ENCODE measurements at places on chromosomes 7 and 10.

DNA sequence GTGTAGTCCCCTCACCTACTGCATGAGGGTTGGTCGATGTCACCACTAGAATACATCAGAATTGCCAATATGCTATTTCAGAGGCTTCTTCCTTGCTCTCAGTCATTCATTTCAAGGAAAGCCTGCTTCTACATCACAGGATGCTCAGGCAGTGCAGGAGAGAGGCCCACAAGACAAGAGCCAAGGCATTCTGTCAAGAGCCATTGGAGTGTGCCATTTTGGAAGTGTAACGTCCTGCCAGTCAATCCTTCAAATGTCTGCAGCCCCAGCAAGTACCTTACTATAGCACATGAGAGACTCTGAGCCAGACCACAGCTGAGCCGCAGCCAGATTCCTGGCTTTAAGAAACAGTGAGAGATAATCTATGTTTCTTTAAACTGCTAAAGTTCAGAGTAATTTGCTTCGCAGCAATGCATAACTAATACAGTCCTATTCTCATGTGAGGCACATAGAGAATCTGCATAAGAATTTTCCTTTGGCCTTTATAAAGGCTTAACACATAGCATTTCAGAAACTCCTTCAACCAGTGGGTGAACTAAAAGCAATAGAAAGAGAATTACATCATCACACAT, 166.5 kb upstream of the GNAI1 start:
- DNase-seq, result no peak

GRCh38 chr7:130384841-130385599, 4.7 kb downstream of the CPA1 start:
- no peak for DNase-seq

DNA sequence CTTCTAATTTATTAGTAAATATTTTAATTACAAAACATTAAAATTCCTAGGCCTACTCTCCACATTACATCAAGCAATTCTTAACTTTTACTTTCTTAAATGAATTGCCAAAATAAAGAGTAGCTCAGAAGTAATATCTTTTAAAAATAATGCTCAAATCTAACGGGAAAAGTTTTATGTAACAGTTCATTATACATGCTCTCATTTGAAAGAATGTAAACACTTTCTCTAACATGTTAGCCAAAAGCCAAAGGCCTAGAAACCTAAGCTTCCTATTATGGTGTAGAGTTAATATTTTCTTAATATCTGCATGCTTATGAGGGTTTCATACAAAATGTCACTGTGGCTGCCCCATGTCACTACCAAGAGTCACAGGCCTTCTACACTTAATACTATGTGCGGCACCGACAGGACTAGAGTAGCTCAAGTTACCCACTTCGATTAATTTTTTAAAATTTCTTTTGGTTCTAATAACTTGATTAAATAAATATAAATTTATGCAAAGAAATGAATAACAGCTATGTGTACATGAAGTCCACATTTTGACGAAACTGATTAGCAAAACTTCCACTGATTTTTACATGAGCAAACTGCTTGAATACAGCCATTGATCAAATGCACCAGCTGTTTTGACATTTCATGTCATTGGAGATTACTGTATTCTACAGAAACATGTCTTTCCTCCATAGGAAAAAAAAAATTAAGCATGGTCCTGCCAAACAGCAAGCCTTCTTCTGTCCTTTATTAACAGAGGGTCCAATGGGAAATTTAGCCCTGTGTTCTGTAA, 3.5 kb downstream of the COBL start:
- DNase-seq, result no peak

DNA sequence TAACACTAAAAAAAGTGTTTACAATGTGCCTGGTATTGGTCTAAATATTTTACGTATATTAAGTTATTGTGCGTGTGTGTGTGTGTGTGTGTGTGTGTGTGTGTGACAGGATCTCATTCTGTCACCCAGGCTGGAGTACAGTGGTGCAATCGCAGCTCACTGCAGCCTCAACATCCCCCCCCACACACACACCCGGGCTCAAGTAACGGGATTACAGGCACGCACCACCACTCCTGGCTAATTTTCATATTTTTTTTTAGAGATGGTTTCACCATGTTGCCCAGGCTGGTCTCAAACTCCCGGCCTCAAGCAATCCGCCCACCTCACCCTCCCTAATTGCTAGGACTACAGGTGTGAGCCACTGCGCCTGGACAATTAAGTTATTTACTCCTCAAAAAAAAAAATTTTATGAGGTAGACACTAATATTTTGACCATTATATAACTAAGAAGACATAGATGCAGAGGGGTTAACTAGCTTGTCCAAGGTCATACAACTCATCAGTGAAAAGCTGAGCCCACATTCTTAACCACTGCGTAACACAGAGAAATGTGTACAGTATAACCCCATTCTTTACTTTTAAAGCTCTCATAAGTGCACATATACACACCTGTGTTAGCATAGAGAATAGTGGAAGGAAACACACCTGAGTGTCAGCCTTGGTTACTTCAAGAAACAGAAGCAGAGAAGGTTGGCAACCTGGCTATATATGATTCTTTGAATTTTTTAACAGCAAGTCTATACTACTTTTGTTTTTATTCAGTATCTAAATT, 35.0 kb downstream of the DNAJC12 start:
- DNase-seq, result no peak

GRCh38 chr10:97017474-97017903, 168.3 kb downstream of the SLIT1 start:
- no peak for DNase-seq

DNA sequence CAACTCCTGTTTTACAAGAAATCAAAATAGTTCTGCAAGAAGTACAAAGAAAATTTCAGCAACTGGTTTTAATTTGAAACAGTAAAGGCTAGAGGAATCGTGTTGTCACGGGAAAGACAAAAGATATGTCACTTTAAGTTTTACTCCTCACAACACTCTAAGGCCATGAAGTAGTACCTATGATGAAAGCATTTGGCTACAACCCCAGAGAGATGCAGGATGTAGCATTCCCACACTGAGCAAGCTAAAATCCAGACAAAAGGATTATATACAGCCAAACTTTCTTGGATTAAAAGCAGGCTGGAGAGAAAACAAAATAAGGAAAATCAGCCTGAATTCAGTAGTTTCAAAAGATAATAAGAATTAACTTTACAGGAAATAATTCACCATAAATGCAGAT, 245.5 kb upstream of the STEAP1 start:
- no peak for DNase-seq

DNA sequence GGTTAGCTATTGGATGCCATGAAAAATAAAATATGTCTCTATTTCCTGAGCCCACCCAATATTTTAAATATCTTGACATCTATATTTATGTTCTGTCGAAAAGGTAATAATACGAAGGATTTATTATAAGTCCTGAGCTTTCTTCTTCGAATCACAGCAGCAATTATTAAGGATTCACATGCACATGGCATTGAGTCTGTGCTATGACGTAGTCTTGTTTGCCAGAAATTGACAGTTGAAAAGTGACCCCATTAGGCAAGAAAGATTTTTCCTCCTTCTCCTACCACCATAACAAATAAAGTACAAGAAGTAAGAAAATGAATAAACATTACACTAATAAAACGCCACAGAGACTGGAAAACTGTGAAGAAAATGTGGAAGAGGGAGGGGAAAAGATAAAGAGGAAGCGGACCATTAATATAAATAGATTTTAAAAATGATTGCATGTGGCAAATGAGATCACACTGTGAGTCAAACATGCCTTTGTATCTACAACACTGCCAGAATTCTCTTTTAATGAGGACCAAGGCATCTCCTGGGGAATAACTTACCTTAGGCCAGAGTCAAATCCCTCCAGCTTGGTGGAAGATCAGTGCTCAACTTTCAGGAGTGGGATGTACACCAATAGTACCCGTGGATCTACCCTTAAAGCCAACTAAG, 21.6 kb downstream of the FZD1 start:
- DNase-seq, result no peak

DNA sequence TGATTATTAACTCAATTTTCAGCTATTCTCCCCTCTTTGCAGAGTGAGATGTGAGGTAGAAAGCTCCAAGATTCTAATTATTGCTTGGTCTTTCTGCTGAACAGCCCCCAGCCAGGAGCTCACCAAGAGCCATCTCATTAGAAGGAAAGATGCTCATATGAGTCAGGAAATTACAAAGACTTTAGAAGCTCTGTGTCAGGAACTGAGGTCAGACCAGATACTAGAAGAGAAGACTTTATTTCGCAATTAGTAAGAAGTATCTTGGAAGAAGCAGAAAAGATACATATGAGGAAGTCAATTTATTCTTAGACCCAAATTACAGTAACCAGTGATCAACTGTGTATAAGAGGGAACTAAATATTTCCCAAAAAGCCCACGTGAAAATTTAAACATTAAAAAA, 626.9 kb downstream of the ZWINT start:
- no peak for DNase-seq

- DNase-seq, result no peak
Observed at GRCh38 chr7:8214244-8214824, 47.6 kb downstream of the ICA1 start.

DNA sequence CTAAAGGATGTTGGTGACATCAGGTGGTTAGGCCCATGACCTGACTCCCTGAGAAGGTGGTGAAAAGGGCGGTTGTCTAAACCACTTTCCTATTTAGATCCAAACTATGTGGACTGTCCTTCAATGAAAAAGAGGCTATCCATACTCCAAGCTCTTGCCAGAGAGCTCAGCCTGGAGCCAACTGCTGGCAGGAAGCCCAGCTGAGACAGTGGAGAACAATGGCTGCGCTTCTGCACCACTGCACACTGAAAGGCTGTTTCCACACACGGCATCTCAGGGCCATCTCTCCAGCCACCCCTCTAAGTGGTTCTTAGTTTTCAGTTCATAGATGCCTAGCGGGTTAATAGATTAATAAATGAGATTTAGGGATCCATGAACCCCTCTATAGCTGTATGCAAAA, 488.8 kb upstream of the ZMIZ1 start:
- no peak for DNase-seq

GRCh38 chr7:52691257-52691656, 344.2 kb upstream of the POM121L12 start:
- no peak for DNase-seq

DNA sequence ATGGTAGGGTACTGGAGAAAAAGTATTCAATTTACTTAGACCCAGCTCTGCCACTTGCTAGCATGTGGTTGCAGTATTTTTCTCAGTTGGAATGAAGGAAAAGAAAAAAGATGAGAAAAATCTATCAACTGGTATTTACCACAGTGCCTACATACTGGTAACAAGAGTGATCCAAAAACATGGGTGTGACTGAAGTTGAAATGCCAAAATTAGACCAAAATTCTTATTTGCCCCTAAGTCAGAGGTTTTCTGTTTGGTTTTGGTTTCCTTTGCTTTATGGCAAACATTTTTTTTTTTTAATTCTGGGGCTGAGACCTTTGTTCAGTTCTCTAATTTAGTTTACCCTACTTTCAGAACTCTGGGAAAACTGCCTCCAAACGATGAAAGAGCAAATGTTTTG, 12.3 kb downstream of the HYCC1 start:
- no peak for DNase-seq

DNA sequence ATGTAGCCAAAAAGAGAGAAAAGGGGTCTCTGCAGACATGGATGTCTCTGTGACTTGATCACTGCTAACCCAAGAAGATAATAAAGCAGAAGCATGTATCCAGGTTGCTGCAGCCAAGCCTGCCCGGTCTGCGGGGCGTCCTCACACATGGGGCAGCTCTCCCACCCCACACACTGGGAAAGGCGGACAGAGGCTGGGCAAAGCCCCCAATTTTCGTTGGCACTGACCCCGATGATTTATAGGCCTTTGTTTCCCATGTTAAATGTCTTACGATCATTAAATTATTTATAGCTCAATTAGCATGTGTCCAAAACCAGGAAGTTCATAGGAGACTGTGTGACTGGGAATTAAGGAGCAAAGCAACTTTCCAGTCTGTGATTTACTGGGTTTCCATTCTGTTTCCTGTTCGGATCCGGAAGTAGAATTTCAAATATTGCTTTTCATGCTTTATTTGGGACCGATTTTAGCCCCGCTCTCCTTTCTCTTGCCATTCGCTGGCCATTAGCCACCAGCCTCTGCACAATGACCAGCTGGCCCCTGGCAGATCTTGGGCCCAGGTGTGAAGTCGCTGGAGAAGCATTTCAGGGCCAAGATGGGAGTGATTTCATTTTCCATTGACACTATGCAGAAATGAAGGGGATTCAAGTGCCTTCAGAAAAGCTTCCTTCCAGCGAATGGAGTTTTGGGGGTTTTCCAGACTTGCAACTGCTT, 91.6 kb downstream of the EGFR start:
- no peak for DNase-seq

DNA sequence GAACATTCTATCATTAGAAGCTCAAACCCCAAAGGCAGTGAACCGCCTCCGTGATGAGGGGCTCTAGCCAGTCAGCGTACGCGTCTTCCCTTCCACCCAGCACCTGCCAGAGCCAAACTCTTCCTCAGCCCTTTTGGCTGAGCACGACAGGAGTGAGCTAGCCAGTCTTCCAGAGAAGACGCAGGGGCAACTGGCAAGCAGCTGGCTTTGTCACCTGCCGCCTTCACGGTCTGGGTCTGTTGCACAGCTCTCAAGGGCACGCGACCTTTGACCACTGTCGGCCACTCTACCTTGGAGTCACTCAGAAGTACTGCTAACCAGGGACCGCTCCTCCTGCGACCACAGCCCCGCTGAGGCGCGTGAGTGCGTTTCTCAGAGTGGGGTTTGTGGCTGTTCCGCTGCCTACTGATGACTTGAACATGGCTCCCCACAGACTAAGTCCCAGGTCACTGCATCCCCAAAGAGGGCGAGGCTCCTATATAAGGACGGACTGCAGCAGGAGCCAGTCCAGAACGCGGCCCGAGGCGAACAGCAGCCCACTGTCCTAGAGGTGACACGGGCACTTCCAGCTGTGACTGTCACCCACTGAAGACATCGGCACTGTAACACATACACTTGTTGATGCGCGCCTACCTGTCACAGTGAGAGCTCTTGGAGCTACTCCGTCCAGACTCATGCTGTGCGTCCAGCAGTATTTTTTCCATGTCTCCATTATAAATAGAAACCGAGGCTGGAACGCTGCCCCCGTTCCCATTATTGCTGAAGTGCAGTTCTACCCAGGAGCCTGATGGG, 8.4 kb downstream of the BNIP3 start:
- DNase-seq, result no peak

- DNase-seq, result no peak
Observed at GRCh38 chr7:123292227-123292626, 92.5 kb upstream of the SLC13A1 start.

DNA sequence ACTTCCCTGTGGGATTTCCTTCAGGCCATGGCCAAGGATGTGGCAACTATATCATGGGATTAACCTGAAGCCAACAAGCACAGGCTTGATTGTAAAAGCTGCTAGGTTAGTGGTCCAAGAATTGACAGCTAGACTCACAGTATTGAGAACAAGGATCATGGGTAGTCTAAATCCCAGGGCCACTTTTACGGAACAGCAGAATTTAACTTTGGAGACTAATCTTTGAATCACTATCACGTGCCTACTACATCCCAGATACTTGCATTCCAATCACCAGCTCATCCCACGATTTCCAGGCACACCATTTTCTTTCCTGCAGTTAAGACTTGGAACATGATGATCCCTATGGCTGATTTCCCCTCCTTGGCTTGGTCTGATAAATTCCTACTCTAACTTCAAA, 65.6 kb upstream of the ADO start:
- DNase-seq, result no peak

GRCh38 chr10:44818041-44818649, 93.0 kb upstream of the TMEM72 start:
- DNase-seq, result no peak
